GM10248 (cell line): ENCODE measurements at places on chromosomes 2 and 18.

DNA sequence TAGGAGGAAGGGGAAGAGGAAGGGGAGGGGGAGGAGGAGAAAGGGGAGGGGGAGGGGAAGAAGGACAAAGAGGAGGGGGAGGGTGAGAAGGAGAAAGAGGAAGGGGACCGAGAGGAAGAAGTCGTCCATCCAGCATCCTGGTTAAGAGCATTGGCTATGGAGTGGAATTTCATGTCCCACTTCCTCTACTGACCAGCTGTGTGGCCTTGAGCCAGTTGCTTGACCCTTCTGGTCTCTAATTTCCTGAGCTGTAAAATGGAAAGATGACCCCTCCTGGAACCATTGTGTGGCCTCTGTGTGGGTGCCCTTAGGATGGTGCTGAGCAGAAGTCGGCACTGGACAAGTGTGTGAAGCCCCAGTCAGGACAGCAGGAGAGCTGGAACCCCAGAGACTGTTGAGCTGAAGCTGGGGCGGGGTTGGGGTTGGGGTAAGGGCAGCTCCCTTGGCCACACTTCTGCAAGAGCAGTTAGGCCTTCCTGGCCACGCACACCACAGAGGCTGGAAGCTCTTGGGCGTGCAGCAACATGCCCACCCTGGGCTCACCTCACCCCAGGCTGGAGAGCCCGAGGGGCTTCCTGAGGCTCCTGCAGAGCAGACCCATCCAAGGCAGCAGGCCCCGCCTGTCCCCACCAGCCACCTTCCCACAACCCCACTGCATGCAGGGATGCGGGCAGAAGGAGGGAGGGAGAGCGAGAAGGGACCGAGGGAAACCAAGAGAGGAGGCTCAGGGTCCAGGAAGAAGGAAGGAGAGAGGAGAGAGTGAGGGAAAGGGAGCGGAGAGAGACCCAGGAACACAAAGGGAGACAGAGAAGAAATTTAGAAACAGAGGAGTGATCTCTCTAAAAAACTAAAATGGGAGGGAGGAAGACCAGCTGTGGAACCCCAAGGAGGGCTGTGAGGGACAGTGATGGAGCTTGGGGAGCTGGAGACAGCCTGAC is 16.2 kb downstream of the ADRA2B start:
- no peak for DNase-seq

DNA sequence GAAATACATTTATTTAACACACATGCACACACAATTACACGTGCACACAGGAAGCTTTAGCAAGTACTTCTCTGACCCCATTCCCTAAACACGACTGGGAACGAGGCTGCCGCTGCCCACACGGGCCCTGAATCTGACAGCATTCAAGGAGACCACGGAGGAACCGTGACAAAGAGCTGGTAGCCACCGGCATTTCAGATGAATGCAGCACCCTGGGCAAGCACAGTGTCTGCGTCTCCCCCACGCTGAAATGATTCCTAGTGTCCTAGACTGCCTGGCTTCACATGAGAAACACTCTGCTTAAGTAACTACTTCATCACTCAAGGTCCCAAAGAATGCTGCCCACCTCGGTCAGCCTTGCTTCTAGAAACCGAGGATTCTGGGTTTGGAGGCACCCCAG is 95.0 kb downstream of the HDAC4 start:
- no peak for DNase-seq

DNA sequence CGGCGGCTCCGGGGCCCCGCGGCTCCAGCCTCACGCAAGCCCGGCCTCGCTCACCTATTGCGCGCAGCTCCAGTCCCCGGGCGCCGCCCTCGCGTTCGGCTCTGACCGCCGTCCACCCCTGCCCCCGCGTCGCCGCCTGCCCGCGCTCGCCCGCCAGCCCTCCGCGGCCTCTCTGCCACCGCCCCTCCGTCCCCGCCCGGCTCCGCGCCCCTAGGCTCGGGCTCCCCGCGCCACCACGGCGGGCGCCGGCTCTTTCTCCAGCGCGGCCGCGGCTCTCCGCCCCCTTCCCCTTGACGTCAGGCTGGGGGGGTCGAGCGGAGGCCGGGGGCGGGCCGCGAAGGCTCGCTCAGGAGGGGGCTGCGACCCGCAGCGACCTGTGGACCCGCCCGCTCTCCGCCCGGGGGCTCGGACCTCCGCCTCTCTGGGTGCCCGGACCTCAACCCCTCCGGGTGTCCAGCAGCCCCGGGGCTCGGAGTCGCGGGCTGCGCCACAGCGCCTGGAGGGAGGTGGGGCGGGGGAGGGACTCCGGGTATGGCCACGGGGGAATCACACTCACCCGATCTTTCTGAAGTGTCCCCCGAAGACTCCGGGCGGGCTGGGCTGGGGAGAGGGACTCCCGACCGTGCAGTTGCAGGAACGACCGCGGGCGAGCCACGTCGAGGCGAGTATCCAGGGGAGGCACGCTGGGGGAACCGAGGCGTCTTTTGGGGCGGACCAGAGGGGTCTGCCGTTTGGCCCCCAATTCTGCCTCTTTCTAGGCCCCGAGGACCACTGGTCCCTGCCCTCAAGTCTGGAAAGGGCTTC is at the start of gene SEMA4C:
Gene SEMA4C (minus strand): TSS at position 259 of the 804 bp plus-strand sequence. CDS start 2,194 bp downstream, outside the sequence.
- DNase-seq = peak; percentile 66

GRCh38 chr2:69013142-69013839 is at the start of gene ANTXR1:
Gene ANTXR1, plus strand, starts transcription at chr2:69013179. Its CDS starts 321 bp downstream, at chr2:69013500.
- peak; percentile 29 for DNase-seq

- DNase-seq = peak; percentile 38
These were observed 90.3 kb downstream of the OLA1 start for GRCh38 chr2:174158003-174158402.

- peak; percentile 62 for DNase-seq
These were observed 3.4 kb downstream of the WDFY1 start for GRCh38 chr2:223941579-223942277.

DNA sequence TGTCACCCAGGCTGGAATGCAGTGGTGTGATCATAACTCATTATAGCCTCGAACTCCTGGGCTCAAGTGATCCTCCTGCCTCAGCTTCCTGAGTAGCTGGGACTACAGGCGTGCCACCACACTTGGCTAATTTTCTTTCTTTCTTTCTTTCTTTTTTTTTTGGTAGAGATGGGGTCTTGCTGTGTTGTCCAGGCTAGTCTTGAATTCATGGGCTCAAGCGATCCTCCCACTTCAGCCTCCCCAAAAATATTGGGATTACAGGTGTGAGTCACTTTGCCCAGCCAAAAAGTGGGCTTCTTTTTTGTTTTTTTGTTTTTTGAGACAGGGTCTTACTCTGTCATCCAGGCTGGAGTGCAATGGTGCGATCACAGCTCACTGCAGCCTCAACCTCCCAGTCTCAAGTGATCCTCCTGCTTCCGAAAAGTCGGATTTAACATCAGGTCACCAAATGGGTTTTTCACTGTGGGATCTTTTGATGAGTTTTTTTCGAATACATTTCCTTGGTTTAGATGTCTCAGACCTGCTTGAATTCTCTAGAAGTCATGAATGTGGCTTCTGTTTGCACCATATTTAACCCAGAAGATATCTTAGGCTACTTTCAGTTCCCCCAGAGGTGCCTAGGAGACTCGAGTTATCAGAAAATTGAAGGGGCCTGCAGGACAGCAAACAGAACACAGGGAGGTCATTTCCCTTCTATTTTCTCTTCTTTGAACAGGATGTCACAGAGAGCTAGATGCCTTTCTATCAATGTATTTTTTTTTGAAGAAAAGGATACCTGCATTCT is 8.9 kb downstream of the RAB31 start:
- peak; percentile 41 for DNase-seq

DNA sequence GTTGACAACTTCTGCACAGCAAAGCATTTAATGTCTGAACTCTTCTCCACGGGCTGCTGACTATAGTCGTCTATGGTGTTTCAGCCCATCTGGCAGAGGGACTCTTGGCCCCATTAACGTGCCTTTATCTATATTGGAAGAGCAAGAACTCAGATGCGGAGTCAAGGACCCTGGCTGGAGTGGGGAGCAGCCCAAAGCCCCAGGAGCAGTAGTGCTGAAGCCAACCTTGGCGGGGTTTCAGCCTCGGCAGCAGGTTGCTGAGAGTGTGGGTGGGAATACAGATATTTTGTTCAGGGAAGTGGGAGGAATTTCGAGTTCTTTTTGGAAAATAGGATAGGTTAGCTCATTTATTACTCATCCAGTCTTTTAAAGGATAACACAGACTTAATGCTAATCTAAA is 34.2 kb downstream of the TMEM17 start:
- DNase-seq = no peak

- DNase-seq = no peak
These were observed 103.8 kb downstream of the GREB1L start for GRCh38 chr18:21345840-21346239.

DNA sequence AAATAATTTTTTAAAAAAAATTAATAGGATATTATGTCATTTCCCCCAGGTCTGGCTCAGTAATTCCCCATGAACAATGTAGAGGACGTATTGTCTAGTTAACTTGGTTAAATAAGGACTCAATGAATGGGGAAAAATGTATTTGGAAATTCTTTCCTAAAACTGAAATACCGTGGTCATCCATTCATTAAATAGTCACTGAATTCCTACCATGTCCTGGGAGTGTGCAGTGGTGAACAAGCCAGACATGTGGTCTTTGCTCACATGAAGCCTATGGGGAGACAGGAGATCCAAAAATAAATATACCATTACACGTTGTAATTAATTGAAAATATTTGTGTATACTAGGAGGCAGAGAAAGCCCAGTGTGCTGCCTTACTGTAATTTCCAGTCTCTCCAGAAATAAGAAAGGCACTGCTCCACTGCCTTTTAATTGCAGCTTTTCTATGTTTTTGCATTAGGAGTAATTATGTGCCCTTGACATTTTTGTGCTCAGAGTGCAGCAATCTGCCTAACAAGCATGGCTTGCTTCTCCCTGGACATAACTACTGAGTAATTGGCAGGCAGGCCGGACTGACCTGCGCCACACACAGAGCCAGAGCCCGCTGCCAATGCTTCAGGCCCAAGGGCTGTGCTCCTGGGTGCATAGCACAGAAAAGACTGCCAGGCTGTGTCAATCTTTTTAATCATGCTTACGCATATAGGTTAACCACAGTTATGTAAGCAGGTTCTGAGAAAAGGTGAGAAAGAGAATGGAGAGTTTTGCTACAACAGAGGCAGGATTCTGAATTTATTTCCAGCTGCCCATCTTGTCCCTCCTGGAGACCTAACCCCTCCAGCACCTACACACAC is 22.2 kb upstream of the TTC39C start:
- DNase-seq = no peak

GRCh38 chr18:76589316-76589715 is 94.3 kb upstream of the ZNF516 start:
- no peak for DNase-seq

- DNase-seq = no peak
These were observed 85.1 kb downstream of the CTAGE1 start for GRCh38 chr18:22332590-22332989.

DNA sequence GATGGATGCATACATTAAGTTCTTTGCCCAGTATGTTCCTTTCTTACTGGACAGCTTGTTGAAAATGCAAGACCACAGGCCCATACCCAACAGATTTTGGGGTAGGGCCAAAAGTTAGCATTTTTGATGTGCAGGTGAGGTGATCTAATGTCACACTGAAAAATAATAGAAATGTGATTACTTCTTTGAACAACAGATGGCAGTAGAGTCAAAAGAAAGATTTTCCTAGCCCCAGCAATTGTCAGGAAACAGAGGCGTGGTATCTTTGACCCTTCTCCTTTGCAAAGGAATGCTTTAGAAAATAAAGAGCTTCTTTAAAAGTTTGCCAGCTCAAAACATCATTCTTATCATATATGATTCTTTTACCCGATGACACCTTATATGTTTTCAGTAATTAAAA is 343.6 kb upstream of the SYT4 start:
- peak; percentile 21 for DNase-seq

DNA sequence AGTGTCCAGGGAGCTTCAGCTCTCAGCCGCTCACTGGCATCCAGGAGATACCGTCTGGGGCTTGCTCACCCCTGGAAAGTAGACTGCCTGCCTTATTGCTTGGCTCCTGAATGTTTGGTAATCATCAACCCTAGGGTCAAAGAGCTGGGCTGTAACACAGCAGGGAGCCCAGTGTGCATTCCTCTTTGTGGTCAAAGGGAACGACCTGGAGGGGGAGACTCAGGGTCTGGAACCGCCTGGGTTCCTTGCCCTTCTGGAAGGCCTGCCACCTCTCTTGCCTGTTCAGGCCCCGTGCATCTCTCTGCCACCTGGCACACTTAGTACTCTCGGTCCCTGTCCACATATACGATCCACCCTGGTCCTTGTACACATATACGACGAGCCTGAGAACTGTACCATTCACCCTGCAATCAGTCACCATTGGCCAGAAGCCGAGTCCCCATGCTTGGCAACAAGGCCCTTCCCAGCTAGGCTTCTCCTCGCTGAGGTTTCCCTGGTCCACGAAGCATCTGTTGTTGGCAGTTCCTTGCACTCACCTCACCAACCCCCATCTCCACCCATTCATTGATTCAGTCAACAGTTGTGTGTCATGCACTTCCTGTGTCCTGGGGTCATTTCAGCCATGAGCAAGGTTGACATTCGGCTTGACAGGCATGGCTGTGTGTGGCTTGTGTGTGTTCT is at the start of gene NAT8:
Gene NAT8 (minus strand): TSS at position 85 of the 681 bp plus-strand sequence. CDS start 794 bp downstream, outside the sequence.
- no peak for DNase-seq

DNA sequence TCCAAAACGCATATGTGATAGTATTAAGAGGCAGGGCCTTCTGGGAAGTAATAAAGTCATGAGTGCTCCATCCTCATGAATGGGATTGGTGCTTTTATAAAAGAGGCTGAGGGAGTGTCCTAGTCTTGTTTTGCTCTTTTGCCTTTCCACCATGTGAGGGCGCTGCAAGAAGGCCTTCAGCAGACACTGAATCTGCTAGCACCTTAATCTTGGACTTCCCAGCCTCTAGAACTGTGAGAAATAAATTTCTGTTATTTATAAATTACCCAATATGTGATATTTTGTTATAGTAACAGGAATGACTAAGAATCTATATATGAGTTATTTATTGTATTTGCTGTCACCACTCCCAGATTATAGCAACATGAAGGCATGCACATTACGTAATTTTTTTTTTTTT is 63.5 kb downstream of the PLA2R1 start:
- DNase-seq = no peak

DNA sequence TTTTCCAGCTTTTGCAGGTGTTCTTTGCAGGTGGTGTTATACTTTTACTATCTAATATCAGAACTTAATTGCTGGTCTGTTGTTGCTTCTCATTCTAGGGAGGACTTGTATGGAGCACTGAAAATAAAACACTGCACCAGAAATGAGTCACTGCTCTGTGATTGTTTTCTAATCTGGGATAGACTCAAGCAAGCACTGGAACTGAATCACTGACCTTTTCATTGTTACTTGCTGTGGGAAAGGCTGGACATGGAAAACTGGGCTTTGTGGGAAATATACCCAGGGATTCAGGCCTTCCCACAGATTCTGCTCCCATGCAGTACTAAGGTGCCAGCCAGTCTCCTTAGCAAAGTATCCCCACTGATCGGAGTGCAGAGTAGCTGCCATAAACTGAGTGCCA is 470.0 kb upstream of the GCFC2 start:
- DNase-seq = no peak

DNA sequence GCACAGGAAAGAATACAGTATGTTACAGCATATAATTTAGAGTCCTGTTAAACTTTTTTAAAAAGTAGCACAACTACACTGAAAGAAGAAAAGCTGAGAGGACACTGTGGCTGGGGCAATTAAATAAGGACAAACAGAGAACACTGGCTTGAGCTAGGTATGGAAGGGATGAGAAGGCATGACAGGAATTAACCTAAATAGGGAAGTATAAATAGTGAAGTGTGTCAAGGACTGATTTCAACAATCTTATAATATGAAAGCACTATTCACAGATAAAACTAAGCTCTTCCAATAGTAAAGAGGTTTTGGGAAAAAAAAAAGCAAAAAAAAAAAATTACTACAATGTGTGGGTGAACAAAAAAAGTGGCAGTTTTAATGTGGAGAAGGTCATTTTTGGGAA is 45.5 kb downstream of the PPP3R1 start:
- DNase-seq = no peak

GRCh38 chr2:237072067-237072931 is 13.4 kb upstream of the COPS8 start:
- DNase-seq = peak; percentile 61
